ENCODE measurements at places on chromosomes 16 and 17.

DNA sequence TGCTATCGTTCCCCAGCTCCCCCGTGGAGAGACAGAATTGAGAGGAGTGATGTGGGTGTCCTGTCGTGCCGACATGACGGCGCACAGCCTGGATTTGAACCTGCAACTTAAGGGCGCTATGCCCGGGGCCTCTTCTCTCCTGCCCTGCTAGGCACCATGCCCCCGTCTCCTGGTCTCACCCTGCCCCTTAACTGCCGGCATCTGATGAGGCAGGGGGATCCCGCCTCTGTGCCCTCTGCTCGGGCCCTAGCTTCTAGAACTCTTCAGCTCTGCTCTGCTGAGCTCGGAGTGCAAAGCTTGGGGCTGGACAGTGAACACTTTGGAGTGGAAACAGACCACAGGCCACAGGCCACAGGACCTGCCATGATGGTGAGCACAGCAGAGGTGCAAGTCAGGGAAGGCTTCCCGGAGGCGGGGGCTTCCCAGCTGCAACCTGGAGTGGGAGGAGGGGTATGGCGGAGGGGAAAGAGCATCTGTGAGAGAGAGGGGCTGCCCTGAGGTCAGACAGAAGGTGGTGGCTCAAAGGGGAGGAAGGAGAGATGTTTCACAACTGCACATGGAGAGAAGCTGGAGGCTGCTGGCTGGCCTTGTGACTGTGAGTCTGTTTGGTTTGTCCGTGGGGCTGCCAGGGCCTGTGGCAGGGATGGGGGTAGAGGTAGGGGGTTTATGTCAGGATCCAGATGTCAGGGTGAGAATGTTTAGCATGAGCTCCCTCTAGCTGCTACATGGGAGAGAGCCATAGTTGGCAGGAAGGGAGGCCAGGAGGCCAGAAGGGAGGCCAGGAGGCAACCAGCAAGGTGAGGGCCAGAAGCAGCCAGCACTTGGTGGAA is 107.8 kb downstream of the CRLF3 start:
- no peak for DNase-seq

- DNase-seq: no peak
Measured at GRCh38 chr17:7203391-7203790, 16.2 kb downstream of the DLG4 start.

GRCh38 chr16:20004931-20005330 is 68.8 kb downstream of the GPR139 start:
- no peak for DNase-seq

DNA sequence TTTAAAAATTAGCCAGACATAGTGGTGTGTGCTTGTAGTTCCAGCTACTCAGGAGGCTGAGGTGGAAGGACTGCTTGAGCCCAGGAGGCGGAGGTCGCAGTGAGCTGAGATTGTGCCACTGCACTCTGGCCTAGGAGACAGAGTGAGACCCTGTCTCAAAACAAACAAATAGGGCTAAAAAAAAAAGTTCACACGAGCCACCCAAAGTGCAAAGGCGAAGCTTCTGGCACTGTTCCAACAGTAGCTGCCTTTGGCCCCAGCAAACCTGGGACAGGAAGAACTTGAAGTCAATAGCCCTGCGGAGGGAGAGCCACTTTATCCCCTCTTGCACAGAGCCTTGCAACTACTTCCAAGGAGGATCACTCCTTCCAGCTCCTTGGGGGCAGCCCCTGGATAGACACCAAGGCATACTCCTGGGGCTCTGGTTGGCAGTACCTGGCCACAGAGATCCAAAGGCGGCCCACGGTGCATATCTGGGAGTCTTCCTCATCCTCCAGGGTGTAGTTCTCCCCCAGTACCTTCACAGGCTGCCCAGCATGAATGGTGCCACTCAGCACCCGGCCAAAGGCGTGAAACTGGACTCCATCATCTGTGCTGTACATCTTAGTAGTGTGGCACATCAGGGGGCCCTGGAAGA is 14.7 kb downstream of the HIGD1B start:
- DNase-seq: no peak

DNA sequence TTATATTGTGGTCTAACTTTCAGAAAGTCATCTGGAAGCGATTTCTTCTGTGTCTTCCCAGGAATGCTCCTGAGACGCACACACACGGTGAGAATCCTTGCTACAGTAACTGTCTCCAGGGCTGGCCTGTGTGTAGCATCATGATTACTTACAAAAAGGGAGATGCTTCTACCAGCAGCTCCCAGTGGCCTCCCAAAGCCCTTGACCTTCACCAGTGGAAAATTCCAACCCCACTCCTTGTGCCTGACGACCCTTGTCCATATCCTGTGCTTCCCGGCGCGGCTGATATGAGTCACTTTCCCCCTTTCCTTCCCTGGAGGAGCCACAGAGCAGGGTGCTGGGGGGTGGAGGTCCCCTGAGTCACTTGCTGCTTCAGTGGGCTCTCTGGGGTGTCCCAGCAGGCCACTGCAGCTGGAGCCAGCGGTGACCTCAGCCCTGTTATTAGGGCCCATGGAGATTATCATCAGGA is 22.1 kb upstream of the NAT9 start:
- DNase-seq: peak; percentile 32

DNA sequence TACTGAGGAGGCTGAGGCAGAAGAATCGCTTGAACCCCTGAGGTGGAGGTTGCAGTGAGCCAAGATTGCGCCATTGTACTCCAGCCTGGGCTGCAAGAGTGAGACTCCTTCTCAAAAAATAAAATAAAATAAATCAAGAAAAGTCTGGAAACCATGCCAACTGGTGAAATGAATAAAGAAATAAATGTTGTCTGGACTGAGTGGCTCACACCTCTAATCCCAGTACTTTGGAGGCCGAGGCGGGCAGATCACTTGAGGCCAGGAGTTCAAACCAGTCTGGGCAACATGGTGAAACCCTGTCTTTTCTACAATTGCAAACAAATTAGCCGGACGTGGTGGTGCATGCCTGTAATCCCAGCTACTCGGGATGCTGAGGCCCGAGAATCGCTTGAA is 744 bp upstream of the LRRC37A3 start:
- DNase-seq: no peak

GRCh38 chr16:50996830-50997186 is 154.3 kb downstream of the SALL1 start:
- no peak for DNase-seq

GRCh38 chr17:7859028-7859427 is 1.2 kb downstream of the CYB5D1 start:
- no peak for DNase-seq

DNA sequence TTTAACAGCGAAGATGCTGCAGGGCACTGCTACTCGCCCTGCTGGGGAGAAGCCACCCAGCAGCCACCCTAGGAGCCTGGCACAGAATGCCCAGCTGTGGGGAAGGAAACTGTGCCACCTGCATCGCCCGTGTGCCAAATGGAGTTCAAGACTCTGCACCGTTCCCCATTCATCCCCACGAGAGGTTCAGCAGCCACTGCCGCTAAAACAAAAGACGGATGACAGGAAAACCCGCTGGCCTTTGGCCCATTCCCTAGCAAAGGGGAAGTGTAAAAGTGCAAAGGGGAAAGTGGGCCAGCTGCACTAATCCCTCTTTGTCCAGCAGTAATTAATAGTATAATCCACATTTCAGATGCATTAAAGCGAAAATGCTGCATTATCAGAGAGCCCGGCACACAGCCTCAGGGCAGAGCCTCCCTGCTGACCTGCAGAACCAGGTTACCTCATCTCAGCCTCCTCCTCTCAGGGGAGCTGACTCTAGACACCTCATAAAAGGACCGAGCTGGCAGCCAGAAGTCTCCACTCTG is 37.7 kb downstream of the ZFHX3 start:
- DNase-seq: no peak

DNA sequence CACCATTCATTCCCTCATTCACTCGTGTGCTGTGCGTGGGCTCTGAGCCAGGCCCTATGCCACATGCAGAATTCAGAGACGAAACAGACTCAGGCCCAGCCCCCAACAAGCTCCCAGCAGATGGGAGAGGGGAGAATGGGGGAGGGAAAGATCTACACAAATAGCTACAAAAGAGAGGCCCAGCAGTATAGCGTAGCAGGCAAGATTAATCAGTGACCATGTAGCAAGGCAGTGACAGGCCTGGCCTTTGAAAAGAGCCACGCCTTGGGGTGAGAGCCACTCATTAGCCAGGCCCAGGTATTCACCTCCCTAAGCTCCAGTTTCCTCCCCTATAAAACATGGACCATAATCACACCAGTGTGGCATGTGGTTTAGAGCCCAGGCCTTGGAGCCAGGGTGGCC is 16.4 kb upstream of the KRT19 start:
- no peak for DNase-seq

GRCh38 chr17:67578142-67578457 is 139.6 kb upstream of the NOL11 start:
- DNase-seq: no peak

DNA sequence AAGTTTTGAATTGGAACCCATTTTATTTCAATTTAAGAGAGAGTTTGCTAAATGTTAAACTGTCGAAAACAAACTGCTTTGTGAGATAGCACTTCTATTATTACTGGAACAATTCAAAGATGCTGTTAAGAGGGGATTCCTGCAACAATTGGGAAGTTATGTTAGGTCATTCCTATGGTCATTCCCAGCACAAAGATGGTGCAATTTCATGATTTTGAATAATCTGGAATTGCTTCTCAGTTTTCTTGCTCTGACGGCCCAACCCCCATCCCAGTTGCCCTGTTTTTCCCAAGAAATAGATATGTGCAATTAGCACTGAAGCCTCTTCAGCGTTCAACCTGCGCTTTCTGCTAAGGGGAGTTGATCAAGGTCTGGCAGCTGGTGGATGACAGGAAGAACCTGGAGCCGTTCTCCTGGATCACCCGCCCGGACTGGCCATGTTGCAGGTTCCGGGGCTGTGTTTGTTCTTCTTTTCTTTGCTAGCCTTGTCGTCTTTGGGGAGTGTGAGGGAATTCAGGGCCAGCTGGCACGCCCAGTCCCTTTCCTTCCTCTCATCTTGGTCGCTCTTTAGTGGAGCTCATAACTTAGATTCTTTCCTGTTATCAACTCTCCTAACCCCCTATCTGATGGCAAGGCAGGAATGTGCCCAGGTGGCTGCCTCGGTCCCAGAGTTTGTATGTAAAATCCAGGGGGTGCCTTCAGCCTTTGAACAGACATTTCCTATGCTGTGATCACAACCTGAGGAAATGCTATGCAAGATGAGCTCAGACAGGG is 29.0 kb upstream of the IRF8 start:
- DNase-seq: no peak

- DNase-seq: no peak
Measured at GRCh38 chr16:54268766-54269165, 17.8 kb downstream of the IRX3 start.

DNA sequence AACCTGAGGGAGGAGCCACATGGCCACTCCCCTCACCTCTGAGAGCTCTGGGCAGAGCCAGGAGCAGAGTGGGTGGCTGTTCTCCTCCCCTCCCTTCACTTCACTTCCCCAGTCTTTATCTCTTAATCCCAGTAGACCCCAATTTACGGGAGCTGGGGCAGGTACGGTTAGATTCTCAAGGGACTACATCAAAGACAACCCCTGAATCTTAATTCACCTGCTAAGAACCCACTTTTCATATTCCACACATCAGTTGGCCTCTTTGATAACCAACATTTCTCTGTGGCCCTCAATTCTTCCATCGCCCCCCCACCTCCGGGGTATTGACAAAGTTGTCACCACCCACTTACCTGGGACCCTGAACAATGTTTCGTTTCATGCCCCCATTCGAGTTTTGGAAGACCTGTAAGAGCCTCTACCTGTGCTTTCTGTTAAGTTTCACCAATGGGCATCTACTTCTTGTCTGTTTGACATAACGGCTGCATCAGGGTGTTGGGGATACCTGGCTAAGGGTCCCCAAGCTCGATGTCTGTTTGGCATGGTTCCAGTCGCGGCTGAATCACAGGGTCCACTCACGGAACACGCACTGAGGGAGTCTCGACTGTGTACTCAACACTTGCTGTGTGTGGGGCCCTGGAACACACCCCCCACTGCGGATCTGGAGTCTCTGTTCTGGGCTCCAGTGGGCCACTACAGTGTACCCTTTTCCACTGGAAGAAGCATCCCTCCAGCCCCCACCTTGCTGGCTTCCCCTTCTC is 27.8 kb downstream of the SLC38A8 start:
- DNase-seq: no peak

GRCh38 chr16:58343562-58343961 is 48.7 kb upstream of the GINS3 start:
- DNase-seq: no peak

- DNase-seq: peak; percentile 91
Measured at GRCh38 chr17:38824899-38825761, at the start of gene CWC25. TSS of gene CWC25 (minus strand) at chr17:38825321. CDS start at chr17:38825183, 138 bp downstream.

- DNase-seq: no peak
Measured at GRCh38 chr17:69590671-69591070, 176.2 kb downstream of the MAP2K6 start.

GRCh38 chr17:50277357-50277754 is 3.1 kb downstream of the TMEM92 start:
- no peak for DNase-seq

DNA sequence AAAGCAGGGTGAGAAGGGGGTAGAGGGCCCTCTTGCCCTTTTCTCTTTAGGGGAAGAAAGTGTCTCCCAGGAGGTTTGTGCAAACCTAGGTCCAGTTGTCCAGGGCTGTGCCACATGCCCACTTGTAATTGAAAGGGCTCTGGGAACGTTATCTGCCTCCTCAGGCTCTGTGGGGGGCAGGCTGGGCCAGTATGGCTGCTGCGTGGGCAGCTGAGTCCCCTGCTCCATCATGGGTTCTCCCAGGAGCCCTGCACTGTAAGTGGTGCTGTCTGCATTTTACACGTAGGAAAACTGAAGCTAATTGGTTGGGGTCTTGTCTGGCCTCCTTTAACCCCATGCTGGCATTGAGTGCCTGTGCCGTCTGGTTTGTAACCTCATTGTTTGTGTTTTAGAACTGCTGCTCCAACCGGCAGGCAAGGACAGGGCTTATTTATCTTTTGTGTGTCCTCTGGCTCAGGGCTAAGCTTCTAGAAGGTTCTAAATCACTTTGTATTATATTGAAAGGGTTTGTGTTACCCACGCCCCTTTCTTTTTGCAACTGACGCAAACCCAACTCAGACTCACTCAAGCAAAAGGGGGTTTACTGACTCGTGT is 117.7 kb upstream of the CIBAR2 start:
- DNase-seq: no peak

GRCh38 chr17:2683912-2684311 is 27.7 kb downstream of the CLUH start:
- no peak for DNase-seq

- no peak for DNase-seq
Measured at GRCh38 chr17:68036304-68037147, 991 bp downstream of the KPNA2 start.

GRCh38 chr17:73521376-73521775 is 122.9 kb downstream of the SDK2 start:
- DNase-seq: no peak

- no peak for DNase-seq
Measured at GRCh38 chr17:8451933-8452614, 16.4 kb downstream of the NDEL1 start.

DNA sequence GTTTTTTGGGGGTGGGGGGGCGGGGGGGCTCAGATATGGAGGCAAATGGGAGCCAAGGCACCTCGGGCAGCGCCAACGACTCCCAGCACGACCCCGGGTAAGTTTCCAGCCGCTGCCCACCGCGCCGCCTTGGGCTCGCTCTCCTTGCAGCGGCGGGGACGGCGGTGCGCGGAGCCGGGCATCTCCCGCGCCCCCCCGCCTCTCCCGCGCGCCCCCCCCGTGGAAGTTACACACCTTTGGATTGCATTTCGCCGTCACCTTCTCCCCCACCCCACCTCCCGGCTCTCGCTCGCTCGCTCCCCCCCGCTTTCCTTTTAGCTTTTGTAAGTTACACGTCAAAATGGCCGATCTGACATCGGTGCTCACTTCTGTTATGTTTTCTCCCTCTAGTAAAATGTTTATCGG is 387 bp downstream of the MSI2 start:
- DNase-seq: no peak
